ENCODE measurements at places on chromosomes 3 and 15.

GRCh38 chr3:58630076-58630709 lies 36.4 kb downstream of the FAM3D start:
- peak; percentile 42 for DNase-seq

GRCh38 chr3:8497582-8497981 lies 4.0 kb upstream of the LMCD1 start:
- DNase-seq, result no peak

- DNase-seq, result no peak
Measured at GRCh38 chr3:21826416-21826815, 75.4 kb upstream of the ZNF385D start.

DNA sequence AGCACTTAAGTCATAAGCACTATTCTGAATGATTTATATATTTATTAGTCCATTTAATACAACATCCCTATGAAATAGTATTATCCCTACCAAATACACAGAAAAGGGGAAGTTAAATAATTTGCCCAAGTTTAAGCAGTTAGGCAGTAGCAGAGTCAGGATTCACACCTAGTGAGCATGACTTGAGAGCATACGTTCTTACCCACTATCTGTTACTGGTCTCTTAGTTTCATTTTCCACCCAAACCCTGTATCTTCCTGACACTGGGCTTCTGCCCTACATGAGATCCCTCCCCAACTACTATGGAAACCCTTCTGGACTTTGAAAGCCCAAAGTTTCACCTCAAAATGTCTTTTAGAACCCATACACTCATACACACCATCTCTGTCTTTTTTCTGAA lies 4.4 kb upstream of the ATOSA start:
- DNase-seq, result no peak
